GM12878 (cell line): ENCODE measurements at places on chromosomes 16 and 17. TPM values are rescaled to one million over a fixed set of nuclear protein-coding genes. Genes with fewer than 3 reads are reported as not detected.

Gene IRF8
- 181 and 191 TPM in 2 replicates for total RNA-seq

DNA sequence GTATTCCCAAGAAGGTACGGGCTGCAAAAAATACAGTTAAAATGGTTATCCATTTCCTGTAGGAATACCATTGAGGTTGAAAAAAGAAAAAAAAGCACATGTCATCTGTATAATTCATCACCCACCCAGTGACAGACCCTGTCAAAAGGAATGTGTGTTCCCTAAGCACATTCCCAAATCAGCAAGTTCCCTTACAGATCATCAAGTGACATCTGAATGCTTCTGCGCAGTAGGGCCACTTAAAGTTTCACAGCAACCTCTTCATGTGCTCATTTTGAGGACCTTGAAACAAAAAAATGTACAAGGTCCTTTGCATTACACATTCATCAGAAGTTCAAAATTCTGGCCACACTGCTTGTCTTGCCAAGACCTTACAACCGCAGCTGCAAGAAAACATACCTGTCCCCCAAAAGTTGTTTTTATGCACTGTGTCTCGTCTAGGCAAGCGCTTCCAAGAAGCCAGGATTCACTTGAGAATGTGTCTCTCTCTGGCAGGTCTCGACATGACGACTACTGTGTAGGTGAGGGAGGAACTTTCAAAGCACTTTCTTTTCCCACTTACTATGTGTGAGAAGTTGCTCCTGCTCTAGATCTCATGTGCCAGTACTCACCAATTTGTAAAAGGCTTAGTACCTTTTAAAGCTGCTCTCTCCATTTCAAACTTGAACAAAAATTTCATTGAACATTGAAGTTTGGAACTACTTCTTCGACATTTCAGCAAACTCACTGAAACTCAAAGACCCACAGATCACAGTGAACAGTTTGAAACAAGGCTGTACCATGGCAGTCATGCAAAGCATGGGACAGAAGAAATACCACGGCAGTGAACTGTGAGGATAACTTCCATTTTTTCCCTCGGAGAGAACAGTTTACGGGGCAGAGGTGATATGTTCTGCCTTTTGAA is 4.3 kb upstream of the POLG2 start:
- no peak for DNase-seq

Gene AGRP
- not detected in 2 replicates for total RNA-seq

GRCh38 chr16:66405057-66405783 is 21.9 kb upstream of the BEAN1 start:
- DNase-seq: no peak

Gene KCNJ12
- total RNA-seq: 0.21 and 0.32 TPM in 2 replicates

DNA sequence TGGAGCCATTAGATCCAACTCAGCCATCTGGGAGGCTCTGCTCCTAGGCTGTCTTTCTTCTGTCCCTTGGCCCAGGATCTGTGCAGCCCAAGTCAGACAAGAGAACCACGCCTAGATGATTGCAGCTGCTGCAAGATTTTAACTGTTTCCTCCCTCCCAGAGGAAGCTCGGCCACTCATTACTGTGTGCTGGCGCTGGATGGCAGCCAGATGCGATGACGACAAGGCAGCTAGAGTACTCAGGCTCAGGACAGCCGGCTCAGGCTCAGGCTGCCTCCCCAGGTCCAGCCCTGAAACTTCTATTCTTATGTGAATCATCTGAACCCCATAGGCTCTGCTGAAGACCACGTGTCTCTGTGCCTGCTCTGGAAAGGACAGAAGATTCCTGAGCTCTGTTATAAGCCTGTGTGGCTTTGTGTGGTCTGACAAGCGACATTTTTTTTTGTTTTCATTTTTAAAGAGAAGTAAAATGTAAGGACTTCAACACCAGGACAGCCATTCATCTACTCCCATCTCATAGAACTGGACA is 32.1 kb upstream of the FBXW10B start:
- peak; percentile 33 for DNase-seq

Gene NR1D1
- 3.4 and 3.6 TPM in 2 replicates for total RNA-seq

Gene AANAT
- total RNA-seq: 0.23 TPM in 1 of 2 replicates, not detected in the other

- DNase-seq: no peak
These were observed 26.3 kb downstream of the WSB1 start for GRCh38 chr17:27320222-27320560.

DNA sequence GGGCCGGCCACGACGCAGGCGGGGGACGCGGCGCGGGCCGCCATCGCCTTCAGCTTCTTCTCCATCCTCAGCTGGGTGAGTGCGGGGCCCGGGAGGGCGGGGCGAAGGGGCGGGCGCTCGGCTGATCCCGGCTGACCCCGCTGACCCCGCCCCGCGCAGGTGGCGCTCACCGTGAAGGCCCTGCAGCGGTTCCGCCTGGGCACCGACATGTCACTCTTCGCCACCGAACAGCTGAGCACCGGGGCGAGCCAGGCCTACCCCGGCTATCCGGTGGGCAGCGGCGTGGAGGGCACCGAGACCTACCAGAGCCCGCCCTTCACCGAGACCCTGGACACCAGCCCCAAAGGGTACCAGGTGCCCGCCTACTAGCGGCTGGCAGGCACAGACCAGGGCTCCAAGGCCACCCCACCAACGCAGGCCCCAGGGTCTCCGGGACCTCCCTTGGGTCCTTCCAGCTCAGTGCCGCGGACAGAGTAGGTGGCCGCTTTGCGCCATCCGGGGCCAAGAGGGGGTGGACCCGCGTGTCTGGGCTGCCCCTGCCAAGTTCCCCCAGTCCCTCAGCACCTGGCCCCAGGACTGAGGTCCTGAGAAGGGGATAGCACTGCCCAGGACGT is 3.0 kb downstream of the SYNGR3 start:
- no peak for DNase-seq

- DNase-seq: no peak
These were observed 119.4 kb downstream of the OR1D5 start for GRCh38 chr17:2943981-2944380.

Gene APOBR
- 2.4 and 2.5 TPM in 2 replicates for total RNA-seq

GRCh38 chr16:25692351-25692741 is 587 bp downstream of the HS3ST4 start:
- DNase-seq: no peak

- DNase-seq: no peak
These were observed 26.3 kb downstream of the GINS2 start for GRCh38 chr16:85662482-85662812.

GRCh38 chr17:49998836-49999511 is 4.0 kb upstream of the DLX3 start:
- no peak for DNase-seq

Gene SYNGR2
- 291 and 310 TPM in 2 replicates for total RNA-seq

Gene TNP2
- total RNA-seq: not detected in 2 replicates
